Left renal pelvis (tissue), 4 donors: ENCODE measurements at places on chromosomes 1 and 21. TPM values are rescaled to one million over a fixed set of nuclear protein-coding genes. Genes with fewer than 3 reads are reported as not detected.

UMODL1 gene
- 0.08 TPM for polyA plus RNA-seq

DNA sequence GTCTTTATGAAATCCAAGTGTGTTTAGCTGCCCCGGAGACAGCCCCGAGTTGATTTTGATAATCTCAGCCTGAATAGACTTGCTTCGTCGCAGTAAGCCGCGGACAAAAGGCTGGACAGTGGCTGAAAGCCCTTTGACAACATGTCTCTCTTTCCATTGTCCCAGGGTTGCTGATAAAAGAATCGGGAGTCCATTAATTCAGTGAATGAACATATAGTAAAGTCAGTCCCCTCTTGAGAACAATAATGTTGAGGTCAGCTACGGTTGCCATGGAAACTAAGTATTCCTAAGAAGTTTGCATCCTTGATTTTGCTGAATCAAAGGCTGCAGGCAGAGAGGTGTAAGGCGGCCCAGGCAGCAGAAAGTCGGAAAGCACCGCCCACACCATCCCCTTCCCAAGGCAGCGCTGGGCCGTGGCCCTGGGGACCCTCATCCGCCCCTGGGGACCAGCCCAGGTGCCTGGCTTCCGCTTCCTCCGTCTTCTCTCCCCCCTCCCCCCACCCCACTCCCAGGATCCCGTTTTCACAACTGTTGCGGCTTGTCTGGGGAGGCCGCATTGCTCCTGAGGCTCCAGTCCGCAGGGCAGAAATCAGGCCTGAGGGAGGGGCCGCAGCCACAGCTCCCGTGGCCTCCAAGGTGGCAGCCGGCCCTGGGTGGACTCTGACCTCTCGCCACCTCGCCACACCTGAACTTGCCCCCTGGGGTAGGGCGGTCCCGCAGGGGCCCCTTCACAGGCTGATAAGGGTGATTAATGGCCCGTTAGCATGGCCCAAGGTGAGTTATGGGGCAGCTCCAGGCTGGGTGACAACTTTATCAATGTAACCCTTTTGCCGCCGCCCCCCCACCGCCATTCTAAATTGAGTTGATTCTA lies 180.9 kb downstream of the PRDM16 start:
- no peak for DNase-seq

RPTN gene
- polyA plus RNA-seq: not detected

RAD54L gene
- 12.3 TPM for polyA plus RNA-seq

DNA sequence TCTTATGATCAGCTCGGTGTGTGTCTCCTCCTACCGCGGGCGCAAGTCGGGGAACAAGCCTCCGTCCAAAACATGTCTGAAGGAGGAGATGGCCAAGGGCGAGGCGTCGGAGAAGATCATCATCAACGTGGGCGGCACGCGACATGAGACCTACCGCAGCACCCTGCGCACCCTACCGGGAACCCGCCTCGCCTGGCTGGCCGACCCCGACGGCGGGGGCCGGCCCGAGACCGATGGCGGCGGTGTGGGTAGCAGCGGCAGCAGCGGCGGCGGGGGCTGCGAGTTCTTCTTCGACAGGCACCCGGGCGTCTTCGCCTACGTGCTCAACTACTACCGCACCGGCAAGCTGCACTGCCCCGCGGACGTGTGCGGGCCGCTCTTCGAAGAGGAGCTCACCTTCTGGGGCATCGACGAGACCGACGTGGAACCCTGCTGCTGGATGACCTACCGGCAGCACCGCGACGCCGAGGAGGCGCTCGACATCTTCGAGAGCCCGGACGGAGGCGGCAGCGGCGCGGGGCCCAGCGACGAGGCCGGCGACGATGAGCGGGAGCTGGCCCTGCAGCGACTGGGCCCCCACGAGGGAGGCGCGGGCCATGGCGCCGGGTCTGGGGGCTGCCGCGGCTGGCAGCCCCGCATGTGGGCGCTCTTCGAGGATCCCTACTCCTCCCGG lies 1.5 kb downstream of the KCNC4 start:
- no peak for DNase-seq
